Stomach (tissue), 19 donors: ENCODE measurements at places on chromosomes 3 and 15.
A peak's percentile ranks its signal among the peaks of the same experiment; 100 is the strongest.

- no peak for DNase-seq
Measured at GRCh38 chr3:43455233-43455632, 166.6 kb downstream of the ANO10 start.

DNA sequence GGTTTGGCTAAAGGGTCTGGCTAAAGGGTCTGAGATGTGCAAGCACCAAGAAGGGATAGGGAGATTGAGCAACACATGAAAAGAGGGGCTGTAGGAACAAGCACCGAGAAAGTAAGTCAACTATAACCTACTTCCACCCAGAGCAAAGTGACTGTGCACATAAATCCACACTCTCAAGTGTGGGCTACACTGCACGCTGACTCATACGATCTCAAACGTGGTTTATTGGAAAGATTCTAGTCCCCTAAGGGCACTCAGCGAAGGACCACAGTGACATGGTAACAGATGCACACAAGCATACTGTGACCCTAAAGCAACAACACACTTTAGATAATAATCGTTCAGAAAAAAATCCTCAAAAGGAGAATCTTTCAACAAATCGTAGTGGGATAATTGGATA lies 48.0 kb downstream of the EHHADH start:
- no peak for DNase-seq

- no peak for DNase-seq
Measured at GRCh38 chr3:46298871-46299607, 54.9 kb upstream of the CCR2 start.

- no peak for DNase-seq
Measured at GRCh38 chr3:99472385-99472784, 166.0 kb upstream of the COL8A1 start.

- DNase-seq, result no peak
Measured at GRCh38 chr3:53658613-53659193, 164.3 kb downstream of the CACNA1D start.

GRCh38 chr3:28301688-28302087 lies 46.8 kb upstream of the ZCWPW2 start:
- peak; percentile 41 for DNase-seq

DNA sequence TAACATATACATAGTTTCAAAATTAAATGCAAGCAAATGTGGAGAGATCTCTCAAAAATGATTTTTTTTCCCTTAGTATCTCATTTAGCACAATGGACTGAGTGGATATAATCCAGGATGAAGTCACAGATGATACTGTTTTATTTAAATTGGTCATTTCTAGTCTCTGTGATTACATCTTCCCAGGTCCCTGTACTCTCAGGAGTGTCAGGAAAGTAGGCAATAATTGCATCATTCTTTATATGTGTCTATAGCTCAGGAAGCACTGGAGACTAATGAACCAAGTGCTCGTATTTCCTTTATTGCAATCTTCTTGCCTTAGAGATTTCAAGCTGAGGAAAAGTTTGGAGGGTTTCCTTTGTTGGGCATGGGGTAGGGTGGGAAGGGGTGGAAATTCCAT lies 309.4 kb upstream of the THRB start:
- DNase-seq, result no peak

DNA sequence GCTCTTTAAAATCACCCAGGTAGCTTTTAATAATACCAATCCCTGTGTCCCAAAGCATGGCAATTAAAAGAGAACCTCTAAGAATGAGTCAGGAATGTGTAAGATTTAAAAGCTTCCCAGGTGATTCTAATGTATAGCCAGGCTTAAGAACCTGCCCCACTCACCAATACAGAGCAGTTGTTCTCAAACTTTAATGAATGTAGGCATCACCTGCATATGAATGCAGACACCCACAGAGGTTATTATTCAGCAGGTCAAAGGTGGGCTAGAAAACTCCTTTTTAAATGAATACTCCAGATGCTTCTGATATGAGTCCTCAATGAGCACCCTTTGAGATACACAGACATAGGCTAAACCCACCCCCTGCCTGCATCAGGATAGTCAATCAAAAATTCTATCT lies 298.1 kb upstream of the KCNMB2 start:
- DNase-seq, result no peak

DNA sequence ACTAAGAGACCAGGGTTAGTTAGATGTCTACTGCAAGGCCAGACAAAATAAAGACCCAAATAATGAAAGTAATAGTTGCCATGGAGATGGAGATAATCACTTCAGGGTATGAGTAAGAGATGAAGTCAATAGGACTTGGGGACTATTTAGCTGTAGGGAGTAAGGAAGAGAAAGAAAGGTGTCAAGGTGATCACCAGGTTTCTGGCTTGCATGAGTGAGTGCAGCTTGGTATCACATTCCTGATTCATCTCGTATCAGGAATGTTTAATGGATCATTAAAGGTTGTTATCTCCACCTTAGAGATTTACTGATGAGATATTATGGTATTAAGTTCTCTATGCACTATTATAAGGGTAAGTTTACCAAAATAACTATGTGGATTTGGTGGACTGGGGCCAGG lies 357.4 kb upstream of the ATP11B start:
- DNase-seq, result no peak

DNA sequence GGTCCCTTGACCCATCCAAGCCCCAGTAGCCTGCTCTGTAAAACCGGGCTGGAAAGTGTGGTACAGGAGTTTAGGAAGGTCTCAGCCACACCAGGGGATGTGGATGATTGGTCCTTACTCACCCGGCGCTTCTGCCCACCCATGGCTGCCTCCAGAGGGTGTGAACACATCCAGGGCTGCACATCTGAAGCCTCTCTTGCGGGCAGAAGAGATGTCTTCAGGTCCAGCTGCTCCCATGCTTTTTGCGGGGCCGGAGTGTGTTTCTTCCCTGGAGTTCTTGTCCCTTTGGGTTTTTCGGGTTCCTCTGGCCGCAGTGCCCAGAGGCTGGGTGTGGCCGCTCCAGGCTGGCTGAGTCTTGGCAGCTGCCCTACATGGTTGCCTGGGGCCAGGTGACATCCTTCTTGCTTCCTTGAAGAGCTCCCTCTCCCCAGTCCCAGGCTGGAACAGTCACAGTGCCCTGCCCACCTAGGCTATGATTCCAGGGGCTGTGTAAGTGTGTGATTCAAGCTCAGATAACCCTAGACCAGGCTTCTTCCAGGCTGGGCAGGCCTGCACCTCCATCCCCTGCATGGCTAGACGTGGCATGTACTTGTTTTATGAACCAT lies 33.9 kb downstream of the HDAC11 start:
- no peak for DNase-seq

DNA sequence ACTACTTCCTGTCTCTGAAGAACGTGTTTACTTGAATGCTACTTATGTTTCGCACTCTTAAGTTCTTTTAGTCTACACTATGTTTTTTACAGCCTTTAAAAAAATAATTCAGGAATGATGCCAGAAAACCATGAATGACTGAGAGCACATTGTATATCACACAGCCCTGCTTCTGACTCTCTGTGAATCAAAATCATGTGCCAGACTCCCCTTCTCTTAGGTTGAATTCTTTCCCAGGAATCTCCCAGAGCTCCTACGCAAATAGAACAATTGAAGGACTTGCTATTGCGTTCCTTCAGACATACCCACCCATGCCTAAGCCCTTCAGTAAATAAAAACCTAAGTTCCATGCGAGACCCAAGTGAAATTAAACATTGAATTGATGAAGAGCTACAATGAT lies 782.0 kb upstream of the ALCAM start:
- no peak for DNase-seq

DNA sequence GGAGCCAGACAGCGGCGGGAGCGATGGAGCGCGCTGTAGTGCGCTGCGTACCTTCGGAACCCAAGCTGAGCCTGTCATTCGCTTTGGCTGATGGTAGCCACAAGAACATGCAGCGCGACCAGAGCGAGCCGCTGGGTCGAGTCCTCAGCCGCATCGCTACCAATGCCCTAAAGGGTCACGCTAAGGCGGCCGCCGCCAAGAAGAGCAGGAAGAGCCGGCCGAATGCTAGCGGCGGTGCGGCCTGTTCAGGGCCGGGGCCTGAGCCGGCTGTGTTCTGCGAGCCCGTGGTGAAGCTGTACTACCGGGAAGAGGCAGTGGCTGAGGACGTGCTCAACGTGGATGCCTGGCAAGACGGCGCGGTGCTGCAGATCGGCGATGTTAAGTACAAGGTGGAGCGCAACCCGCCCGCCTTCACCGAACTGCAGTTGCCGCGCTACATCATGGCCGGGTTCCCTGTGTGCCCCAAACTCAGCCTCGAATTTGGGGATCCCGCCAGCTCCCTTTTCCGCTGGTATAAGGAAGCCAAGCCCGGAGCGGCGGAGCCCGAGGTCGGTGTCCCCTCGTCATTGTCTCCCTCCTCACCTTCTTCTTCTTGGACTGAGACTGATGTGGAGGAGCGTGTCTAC lies 498 bp downstream of the PDE12 start:
- peak; percentile 39 for DNase-seq

GRCh38 chr3:156664011-156664830 lies 10.2 kb upstream of the TIPARP start:
- no peak for DNase-seq

- no peak for DNase-seq
Measured at GRCh38 chr15:41284427-41285177, 47.8 kb downstream of the OIP5 start.

DNA sequence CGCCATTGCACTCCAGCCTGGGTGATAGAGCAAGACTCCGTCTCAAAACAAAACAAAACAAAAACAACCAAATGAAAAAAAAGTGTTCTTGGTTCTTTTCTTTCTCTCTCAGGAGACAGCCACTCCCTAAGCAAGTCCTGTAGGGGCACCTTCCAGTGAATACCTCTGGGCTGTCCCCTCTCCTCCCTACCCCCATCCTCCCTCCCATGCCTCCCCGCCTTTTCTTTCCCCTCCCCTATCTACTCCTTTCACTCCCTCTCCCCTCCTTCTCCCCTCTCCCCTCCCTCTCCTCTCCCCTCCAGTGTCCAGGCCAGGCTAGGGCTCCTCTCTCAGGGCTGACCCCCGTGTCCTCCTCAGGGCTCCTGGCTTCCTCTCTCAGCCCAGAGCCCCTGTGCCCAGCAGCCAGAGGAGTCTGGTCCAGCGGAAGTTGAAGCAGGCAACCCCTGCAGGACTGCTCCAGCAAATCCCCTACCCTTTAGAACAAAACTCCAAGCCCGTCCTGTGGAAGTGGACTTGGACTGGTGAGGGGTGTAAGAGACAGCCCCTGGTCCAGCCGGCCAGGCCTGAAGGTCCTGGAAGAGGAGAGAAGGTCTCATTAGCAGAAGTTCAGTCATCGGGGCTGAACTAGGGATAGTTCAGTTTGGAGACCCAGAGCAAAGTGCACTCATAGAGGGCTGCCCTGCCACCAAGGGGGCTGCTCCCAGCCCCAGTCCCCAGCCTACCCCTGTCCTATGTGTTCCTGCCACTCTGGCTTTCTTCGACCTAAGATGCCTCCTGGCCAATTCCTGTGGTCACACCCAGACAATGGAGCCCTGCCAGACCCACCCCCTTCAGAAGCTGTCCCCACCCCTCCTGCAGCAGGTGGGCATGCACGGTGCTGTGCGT lies 79.8 kb upstream of the IQSEC1 start:
- no peak for DNase-seq

GRCh38 chr3:171649911-171650592 lies 160.2 kb downstream of the PLD1 start:
- no peak for DNase-seq

DNA sequence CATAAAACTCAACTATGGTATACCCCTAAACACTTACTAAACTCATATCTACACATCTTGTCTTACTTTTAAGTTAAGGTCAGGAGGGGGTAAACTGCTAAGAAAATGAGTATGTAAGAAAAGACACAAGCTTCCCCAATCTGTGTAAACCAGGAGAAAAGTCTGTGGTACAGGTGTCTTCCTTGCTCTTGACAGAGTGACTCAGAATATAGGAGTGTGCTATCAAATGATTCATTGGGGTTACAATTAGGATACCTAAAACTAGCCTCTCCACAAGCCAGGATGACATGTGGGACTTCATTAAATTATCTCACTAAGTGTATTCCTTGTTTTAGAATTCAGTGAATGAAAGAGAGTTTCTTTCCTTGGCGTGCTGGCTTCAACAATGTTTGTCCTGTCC lies 274.8 kb downstream of the BBX start:
- DNase-seq, result no peak

DNA sequence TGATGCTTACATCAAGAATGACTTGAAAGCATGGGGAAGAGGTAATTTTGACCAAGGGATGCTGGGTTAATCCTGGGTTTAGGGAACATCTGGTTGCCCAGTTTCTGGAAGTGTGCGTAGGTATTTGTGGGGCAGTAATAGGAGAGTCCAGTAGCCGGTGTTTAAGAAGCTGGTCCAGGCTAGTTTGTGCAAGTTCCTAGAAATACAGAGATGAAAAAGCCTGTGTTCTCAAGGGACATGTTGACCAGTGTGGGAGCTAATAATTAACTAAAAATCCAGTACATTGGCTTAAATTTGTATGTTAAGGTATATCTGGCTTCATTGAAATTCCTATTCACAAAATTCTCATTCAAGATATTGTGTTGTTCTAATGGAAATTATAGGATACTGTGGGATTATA lies 51.2 kb downstream of the UBE2E2 start:
- peak; percentile 41 for DNase-seq

GRCh38 chr3:128784232-128784631 lies 58.2 kb downstream of the RAB7A start:
- DNase-seq, result peak; percentile 60

- DNase-seq, result peak; percentile 60
Measured at GRCh38 chr15:75508840-75509532, 57.5 kb upstream of the SIN3A start.

- no peak for DNase-seq
Measured at GRCh38 chr15:20407553-20407952, 134.0 kb downstream of the GOLGA6L6 start.

DNA sequence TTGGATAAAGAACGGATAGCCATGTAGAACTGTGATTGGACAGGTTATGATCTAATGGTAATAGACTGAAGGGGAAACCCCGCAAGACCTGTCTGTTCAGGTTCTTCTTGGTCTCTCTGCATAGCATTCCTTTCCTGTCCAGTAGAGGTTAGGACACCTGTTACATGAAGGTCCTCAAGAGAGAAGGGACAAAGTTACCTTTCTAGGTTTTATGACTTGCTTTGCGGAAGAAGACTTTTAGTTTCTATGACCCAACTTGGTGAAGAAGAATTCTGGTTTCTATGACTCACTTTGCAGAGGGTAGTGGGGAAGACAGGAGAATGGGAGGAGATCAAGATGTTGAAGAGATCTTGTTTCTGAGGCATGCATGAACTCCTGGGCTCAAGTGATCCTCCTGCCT lies 97.9 kb upstream of the C3orf80 start:
- no peak for DNase-seq

GRCh38 chr3:7739754-7740153 lies 761.9 kb upstream of the LMCD1 start:
- no peak for DNase-seq

DNA sequence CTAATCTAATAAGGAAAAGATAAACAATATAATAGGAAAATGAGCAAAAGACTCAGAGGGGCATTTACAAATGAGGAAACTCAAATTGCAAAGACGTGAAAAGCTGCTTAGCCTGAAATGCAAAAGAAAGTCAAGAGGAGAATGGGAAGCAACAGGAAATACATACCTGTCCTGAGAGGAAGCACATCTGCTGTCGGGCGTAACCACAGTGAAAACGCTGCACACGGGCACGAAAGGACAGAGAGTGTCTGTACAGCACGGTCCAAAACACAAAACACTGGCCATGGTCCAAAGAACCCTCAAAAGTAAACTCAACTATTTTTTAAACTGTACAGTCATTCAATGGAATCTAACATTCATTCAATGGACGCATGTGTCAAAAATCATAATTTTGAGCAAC lies 100.6 kb downstream of the CHSY1 start:
- no peak for DNase-seq

- DNase-seq, result no peak
Measured at GRCh38 chr3:28682121-28682520, 333.5 kb upstream of the AZI2 start.

GRCh38 chr3:157865352-157866000 lies 240.7 kb downstream of the SHOX2 start:
- DNase-seq, result no peak

- peak; percentile 60 for DNase-seq
Measured at GRCh38 chr15:69719527-69720240, 267.1 kb downstream of the RPLP1 start.
